Stimulated activated CD4-positive, alpha-beta T cell treated with anti-CD3 and anti-CD28 coated beads, TNF-alpha, amount 100 ng/mL, for 1 hour (primary cell): ENCODE measurements at places on chromosomes 2 and 18.

DNA sequence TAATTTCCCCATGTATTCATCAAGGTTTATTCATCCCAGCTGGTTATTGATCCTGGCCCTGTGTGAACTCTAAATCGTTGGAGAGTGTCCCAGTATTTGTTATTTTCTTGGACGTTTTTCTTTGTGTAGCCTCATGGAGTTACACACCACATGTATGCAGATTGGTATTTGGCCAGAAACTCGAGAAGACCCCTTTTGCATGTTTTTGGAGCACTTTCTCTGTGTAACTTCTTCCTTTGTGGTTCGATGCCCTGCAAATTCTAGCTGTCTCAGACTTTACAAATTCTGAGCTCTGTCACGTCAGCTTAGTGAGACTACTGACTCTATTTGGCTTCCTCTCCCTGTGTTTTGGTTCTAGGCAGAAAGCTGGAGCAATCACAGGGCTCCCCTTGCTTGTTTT lies 198.7 kb downstream of the MCFD2 start:
- no peak for DNase-seq

- no peak for DNase-seq
Measured at GRCh38 chr18:49249521-49249920, 210.9 kb downstream of the DYM start.

GRCh38 chr2:44774826-44775492 lies 166.5 kb upstream of the SIX3 start:
- DNase-seq, result no peak

DNA sequence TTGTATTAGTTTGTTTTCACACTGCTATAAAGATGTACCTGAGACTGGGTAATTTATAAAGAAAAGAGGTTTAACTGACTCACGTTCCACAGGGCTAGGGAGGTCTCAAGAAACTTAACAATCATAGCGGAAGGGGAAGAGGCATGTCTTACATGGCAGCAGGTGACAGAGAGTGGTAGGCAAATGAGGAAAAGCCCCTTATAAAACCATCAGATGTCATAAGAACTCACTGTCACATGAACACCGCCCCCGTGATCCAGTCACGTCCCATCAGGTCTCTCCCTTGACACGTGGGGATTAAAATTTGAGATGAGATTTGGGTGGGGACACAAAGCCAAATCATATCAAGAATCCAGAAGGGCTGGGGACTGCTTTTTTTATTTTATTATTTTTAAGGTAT lies 120.0 kb downstream of the GALNT14 start:
- no peak for DNase-seq

DNA sequence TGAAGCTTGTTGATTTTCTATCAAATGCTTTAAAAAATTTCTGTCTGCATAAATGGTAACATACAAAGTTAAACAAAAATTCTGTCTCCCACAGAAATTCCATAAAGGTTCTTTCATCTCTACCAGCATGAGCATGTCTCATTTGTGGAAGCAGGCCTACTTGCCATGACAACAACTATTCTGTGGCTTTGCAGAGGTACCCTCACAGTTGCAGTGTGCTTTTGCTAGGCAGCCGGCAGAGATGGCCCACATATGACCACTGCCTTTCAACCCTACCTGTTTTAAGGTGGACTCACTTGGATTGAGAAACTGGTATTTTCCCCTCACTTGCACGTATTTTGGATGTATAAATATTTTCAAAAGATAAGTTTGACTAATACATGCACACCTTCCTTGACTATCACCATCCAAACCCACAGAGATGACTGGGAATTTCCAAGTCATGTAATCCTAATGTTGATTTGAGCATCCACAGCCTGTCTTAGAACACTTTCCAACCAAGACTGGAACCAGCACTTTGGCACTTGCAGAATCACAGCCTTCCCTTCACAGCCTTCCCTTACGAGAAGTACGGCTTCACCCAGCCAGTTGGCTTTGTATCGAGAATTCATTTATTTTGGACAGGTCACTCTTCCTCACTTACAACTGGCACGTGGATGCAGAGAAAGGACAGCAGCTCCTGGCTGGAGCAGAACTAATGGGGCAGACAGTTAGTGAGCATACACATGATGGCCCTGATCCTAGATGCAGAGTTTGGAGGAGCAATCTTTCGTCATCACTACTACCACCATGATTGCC lies 9.3 kb upstream of the FHL2 start:
- DNase-seq, result no peak
